ENCODE measurements at places on chromosomes 5 and 9.

GRCh38 chr9:137138058-137138721 is 764 bp upstream of the GRIN1 start:
- no peak for DNase-seq

- no peak for DNase-seq
Measured at GRCh38 chr5:102324714-102325113, 28.6 kb upstream of the SLCO4C1 start.

- DNase-seq, result peak; percentile 51
Measured at GRCh38 chr9:109600142-109600541, 102.0 kb upstream of the PTPN3 start.

DNA sequence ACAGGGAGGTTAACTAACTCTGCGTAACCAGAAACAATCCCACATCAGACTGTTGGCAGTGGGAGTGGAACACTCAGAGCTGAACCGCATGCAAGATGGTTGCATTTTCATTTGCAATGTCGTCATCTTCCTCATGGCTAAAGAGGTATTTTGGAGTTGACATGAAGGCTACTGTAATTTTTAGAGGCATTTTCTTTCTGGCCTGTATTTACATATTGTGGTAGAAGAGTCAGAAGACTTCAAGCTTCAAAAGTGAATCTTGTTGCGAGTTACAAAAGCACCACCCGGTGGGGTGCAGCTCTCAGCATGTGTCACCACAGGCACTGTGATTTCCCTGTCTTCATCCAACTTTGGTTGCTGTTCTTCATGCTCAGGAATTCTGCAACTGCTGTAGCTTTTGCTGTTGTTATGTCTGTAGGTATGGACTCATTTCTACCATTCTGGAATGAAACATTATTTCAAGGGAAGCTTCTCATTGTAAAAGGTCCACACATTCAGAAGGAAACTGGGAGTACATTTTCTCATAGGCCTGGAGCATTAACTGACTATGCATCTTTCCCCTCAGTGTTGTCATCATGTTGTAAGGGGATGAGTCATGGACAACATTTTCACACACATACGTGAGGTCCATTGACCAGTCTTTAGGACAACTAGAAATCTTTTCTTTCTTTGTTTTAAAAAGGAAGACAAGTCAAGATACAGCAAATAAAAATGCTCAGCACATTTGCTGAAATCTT is 35.4 kb upstream of the GDNF start:
- DNase-seq, result peak; percentile 94

DNA sequence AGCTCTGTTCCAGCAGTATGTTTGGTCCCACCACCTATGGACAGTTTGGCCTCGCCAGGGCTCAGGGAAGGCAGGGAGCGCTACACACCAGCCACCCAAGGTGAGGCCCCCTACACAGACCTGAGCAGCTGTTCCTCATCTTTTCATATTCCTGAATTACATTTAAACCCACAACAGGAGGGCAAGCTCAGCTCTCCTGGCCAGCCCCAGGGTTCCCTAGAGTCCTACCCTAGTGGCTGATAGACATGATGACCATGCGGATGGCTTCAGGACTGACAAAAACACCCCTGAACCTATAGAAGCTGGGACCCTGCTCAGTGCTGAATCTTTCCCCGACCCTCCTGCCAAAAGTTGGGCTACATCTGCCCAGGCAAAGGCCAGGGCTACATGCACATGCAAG is 6.7 kb upstream of the FOXE1 start:
- no peak for DNase-seq

DNA sequence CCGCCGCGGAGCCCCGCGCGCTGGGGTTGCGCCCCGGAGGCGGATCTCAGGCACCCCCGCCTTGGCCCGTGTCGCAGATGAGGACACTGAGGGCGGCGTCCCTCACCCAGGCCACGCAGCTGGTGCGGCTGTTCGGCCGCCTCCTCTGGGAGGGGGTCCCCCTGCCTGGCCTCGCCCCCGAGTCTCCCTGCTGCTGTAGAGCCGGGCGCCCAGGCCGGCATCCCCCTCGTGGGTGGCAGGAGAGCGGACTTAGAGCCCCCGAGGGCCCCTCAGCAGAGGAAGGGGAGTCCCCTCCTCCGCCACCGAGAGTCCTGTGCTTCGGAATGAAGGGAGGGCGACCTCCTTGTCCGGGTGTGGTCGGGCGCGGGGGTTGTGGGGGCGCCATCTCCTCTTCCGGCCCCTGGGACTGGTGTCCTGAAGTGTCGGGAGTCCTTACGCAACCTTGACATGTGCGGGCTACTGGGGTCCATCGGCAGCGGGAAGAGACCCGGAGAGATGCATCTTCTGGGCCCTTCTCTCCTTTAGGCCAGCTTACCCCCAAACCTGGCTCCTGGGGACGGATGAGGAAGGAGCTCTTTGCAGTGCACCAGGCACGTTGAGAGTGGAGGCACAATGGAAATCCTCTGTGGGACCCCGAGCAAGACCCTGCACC is 11.7 kb upstream of the EXOSC2 start:
- no peak for DNase-seq

- peak; percentile 59 for DNase-seq
Measured at GRCh38 chr5:133205204-133205603, 153.4 kb downstream of the HSPA4 start.

DNA sequence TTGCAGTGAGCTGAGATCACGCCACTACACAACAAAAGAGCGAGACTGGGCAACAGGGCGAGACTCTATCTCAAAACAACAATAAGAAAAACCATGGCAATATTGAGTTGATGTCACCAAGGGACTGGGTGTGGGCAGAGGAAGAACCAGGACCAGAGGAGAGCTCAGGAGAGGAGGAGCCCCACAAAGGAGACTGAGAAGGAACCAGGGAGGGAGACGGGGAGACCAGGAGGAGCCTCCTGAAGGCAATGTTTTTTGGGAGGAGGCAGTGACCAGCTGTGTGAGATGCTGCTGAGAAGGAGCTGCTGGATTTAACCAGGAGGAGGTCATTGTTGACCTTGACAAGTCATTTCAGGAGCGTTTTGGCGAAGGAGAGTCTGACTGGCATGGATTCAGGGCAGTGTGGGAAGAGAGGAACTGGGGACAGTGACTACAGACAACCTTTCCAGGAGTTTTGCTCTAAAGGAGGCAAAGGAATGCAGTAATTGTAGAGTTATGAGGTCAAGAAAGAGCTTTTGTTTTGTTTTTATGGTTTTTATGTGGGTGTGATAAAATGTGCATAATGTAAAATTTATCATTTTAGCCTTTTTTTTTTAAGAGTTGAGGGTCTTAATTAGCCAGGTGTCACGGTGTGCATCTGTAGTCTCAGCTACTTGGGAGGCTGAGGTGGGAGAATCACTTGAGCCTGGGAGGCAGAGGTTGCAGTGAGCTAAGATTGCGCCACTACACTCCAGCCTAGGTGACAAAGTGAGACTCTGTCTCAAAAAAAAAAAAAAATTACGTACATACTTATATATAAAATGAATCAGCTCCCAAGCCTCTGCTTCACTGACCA is 17.9 kb downstream of the TRUB2 start:
- no peak for DNase-seq

DNA sequence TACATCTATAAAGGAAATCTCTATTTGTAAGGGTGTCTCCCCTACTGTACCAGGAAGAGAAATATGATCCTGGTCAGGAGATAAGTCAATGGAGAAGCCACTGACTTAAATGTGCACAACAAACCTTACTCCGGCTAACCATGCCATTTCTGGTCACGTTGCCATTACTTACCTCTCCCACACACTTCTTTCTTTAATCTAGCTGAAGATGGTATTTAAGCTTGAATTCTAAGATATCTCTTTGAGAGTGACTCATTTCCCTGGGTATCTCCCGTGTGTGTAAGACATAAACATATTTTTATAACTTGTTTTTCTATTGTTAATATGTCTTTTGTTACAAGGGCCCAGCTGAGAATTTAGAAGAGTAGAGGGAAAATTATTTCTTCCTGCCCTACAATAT is 296.6 kb downstream of the SEMA5A start:
- no peak for DNase-seq

- no peak for DNase-seq
Measured at GRCh38 chr9:4904322-4905134, 80.5 kb upstream of the JAK2 start.

DNA sequence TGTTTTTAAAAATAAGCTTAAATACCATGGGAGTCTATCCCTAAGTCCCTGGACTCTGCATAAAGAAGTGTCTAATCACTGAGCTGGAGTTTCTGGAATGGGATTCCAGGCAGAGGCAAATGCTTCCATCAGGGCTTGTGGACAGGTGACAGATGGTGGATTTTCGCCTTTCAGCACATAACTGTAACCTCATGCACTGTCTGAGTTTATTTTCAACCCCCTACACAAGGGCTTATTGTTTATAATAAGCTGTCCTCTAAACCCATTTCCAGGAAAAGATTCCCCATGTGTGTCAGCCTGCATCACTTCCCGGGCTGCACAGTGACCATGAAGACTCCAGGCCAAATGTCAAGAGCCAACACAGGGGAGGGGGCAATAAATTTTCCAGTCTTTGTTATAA is 264.0 kb downstream of the PIK3R1 start:
- DNase-seq, result peak; percentile 67

- no peak for DNase-seq
Measured at GRCh38 chr5:6372251-6373080, 5.9 kb downstream of the MED10 start.

DNA sequence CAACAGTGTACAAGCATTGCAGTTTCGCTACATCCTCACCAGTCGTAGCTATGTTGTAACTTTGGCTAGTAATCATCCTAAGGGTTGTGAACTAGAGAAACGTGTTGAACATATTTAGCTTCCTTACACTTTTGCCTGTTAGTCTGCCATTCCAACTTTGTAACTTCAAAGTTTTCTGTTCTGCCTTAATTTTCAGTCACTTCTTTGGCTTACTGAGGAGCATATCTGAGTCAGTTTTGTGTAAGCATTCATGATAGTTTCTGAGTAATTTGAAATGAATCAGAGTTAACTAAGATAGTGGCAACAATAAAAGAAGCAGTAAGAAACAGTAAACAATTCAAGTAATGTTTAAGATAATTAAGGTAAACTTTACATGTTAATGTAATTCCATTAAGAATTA is 58.9 kb upstream of the MCCC2 start:
- peak; percentile 12 for DNase-seq

DNA sequence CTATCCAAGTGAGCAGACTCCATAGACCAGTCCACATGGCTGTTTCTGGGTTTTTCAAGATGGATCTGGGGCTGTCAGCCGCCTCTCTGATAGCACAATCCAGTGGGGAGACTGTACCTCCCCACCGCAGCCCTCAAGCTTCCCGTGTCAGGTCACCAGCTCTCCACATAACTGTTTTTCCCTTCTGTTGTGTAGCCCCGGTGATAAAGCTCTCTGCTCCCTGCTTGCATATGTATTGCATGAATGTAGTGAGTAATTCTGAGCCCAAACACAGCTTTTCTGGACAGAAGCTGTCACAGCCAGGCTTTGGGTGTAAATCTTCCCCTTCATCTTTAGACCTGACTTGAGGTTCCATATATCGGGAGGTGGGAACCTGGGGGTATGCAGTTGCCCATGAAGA is 23.1 kb upstream of the CFAP157 start:
- DNase-seq, result peak; percentile 75

- no peak for DNase-seq
Measured at GRCh38 chr9:133008406-133008805, 22.4 kb upstream of the GTF3C5 start.

DNA sequence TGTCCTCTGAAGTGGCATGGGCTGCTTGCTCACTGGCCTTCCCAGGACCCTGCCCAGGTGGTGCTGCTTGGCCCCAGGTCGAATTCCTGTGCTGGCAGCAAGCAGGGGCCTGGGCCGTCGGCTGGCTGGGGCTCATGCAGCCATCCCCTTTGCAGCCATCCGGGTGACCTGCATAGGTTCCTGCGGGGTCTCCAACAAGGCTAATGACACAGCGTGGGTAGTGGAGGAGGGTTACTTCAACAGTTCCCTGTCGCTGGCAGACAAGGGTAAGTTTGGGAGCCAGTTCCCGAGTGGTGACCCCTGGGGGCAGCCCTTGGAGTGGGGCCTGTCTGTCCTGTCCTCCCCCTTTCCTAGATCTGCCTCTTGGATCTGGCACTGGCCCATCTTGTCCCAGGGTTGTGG is 6.1 kb upstream of the EHMT1 start:
- no peak for DNase-seq

DNA sequence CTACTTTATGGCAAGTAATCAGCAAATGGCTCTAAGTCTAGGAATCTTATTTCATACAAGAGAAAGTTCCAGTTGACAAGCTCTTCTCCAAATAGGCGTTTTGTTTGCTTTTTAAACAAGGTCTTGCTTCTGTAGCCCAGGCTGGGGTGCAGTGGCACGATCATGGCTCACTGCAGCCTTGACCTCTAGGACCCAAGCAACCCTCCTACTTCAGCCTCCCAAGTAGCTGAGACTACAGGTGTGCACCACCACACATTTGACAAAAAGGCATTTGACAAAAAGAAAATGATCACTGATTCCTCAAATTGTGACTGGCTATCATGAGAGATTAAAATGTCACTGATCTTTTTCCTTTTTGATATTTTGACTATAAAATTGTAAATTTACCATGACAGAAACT is 31.8 kb downstream of the NR6A1 start:
- no peak for DNase-seq

- DNase-seq, result no peak
Measured at GRCh38 chr9:114309096-114309495, 13.8 kb upstream of the ORM1 start.

DNA sequence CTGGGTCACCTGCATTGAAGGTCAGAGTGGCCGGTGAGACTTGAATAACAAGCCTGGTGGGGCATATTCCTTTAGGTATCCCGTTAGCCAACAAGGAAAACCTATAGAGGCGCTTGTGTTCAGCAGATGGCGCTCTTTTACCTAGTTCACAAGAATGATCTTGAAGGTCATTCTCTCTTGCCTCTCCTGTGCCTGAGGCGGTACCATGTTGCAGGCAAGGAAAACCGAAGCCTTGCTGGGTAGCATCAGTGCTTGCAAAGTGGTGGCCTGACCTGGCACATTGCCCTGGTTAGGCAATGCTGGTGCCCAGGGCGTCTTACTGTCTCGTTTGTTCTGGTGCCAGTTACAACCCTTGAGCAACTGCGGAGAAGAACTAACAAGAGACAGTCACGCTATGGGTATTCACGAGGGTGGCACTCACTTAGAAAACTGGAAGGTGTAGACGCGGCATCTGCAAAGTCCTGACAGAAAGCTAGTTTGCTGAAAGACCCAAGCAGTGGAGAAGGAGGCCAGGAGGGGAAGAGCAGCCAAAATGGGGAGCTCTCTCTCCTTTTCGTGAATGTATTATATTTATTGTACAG is 56.7 kb downstream of the AOPEP start:
- peak; percentile 84 for DNase-seq

DNA sequence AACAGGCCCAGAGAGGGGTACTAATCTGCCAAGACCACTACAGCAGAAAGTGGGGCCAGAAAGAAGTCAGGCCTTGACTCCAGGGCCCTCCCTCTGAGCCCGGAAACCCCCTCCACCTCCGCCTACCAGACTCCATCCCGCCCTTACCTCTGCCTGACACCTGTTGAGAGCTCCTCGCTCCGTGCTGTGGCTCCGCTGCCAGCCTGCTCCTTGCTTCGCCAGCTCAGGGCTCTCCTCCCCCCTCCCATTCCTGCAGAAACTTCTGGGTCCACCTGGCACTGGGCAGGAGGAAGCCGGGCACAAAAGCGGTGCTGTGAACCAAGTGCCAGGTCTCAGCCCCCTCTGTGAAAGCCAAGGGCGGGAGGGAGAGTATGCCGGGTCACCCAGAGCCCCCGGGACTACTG is 6.4 kb upstream of the ST6GALNAC6 start:
- no peak for DNase-seq
